Stimulated activated CD8-positive, alpha-beta memory T cell treated with anti-CD3 and anti-CD28 coated beads, Interleukin-7, amount 100 ng/mL, for 1 hour (primary cell): ENCODE measurements at places on chromosomes 2 and 18.

DNA sequence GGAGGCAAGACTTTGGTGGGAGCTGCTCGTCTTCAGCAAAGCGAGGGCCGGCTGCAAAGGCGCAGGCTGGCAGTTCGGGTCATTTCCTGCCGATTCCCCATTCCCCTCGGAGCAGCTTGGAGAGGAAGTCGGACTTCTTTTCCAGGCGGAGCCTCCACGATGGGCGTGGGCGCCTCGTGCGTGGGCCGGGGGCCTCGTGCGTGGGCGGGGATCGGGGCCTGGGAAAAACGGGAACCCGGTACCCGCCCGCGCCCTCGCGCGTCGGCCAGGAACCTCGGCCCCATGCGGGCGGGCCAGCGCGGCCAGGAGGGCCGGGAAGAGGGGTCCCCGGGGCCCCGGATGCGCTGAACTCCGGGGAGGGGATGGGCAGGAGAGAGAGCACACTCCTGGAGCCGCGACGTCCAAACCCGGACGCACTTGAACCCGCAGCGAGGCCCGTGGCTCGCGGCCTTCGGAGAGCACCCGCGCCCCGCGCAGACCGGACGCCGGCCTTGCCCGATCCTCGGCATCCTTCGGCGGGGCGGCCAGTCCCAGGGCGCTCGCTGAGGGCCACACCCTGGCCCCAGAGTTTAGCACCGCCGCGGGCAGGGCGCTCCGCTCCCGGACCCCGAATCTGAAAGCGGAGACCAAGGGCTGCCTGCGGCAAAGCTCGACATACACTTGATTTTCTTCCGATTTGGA is 368.4 kb downstream of the MTX2 start:
- no peak for DNase-seq

GRCh38 chr2:188610827-188611226 is 319.2 kb downstream of the GULP1 start:
- DNase-seq, result no peak

GRCh38 chr2:44937688-44938240 is 3.7 kb upstream of the SIX3 start:
- no peak for DNase-seq

DNA sequence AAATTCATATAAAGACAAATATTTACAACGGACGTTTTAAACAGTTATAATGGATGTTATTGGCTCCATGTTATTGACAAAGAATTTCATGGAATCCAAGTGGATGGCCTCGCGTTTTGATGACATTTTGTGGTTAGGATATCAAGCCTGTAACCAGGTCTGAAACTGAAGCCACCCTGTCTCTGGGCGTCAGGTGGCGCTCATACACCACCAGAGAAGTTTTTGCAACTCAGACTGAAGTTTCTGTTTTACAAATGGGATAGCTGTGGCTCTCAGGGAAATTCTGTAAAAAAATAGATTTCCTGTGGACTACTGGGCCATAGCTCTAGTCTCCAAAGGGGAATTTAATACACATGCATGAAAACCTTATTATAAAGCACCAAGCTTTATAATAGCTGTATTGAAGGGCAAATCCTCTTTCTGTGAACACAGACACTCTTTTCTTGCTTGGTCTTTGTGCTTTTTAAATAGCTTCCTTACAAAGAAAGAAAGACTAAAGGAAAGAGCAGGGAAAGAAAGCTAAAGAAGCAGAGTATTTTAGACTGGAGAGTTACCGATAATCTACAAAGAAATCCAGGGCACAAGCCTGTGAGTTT is 86.7 kb downstream of the C18orf54 start:
- DNase-seq, result no peak

GRCh38 chr18:35201256-35201931 is 39.4 kb upstream of the ZNF397 start:
- no peak for DNase-seq

- no peak for DNase-seq
Observed at GRCh38 chr2:10109311-10109710, 13.2 kb upstream of the RRM2 start.

DNA sequence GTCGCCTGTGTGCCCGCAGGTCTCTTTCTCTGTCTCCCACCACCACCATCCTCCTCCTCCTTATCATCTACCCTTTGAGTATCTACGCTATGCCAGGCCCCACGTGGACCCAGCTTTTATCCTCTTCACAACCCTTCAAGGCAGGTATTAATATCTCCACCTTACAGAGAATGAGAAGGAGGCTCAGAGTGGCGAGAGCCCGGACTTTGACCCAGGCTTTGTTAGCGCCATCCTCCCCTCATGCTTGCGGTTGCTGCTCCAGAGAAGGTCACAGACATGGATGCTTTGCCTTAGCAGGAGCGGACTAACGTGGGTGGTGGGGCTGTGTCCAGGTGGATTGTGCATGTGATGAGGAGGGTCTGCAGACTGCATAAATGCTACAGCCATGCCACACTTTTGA is 119.8 kb downstream of the CELF4 start:
- no peak for DNase-seq
